ENCODE measurements at places on chromosomes 5 and 9.

GRCh38 chr9:134272302-134273023 lies 53.8 kb upstream of the RXRA start:
- no peak for DNase-seq

GRCh38 chr5:66013397-66013796 lies 87.0 kb downstream of the ERBIN start:
- DNase-seq, result no peak

DNA sequence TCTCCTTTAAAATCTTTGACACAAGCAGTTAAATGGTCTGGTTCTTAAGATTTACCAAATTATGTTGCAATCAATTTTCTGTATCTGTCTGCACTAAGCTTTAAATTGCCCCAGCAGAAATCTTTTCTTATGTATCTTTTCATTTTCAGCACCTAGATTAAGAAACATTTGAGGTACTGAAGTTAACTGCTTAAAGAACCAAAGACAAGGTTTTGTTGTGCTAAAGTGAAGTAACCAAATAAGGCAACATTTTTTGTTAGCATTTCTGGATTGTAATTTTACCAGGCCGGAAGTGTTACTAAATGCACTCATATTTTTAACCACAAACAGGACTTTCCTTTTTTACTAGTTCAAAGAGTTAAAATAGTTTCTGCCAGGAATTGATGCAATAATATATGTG lies 24.1 kb upstream of the MTAP start:
- no peak for DNase-seq

DNA sequence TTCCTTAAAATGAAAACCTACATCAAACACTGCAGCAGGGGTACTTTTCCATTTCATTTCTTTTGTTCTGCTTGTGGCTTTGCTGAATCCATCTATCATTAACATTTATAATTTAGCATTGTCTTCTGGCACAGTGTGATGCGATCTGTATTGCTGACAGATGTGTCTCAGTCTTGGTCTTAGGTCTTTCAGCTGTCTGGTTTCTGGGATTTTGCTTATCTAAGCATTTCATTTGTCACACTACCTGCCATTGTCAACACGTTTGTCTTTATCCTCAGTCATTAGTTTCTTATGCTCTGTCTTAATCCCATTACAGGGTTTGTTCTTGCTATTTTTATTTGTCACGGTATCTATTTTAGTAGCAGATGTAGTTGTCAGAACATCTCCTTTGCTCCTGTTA lies 303.1 kb downstream of the IZUMO3 start:
- no peak for DNase-seq

- DNase-seq, result peak; percentile 38
Observed at GRCh38 chr9:32502464-32502863, 23.5 kb downstream of the RIGI start.

DNA sequence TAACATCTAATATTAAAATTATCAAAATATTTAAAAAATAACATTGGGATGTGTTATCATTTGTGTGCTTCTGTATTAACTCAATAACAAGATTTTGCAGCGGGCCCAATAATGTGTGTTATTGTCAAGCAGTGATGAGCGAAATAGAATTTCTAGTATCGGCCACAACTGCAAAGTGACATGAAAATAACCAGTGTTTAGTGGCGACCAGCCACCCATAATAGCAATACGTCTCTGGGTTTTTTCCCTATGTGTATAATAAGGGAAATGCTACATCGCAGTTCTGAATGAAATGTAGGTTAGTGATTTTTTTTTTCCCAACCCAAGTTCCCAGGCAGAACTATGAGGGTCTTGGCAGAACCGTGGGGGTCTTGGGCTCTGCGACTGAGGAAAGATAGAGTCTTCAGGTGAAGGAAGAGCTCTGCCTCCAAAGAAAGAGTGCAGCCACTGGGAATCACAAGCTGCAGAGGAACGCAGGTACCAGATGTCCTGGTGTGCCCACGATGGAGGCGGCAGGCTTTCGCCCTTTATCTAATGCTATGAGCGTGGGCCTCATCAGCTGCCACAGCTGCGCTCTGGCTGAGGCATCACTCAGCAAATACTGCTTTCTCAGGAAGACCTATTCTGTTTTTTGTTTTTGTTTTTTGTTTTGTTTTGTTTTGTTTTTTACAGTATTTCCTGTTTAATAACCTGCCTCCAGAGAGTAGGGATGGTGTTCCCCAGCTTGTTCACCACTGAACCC lies 235.0 kb downstream of the ROR2 start:
- DNase-seq, result no peak

All from stromal cell of bone marrow (primary cell).